Stimulated activated CD4-positive, alpha-beta T cell treated with anti-CD3 and anti-CD28 coated beads, Interleukin-12 subunit alpha, Interleukin-12 subunit beta, amount 100 ng/mL, for 48 hours (primary cell): ENCODE measurements at places on chromosomes 7 and 10.

GRCh38 chr7:16960337-16960965 lies 78.7 kb upstream of the AGR3 start:
- no peak for DNase-seq

DNA sequence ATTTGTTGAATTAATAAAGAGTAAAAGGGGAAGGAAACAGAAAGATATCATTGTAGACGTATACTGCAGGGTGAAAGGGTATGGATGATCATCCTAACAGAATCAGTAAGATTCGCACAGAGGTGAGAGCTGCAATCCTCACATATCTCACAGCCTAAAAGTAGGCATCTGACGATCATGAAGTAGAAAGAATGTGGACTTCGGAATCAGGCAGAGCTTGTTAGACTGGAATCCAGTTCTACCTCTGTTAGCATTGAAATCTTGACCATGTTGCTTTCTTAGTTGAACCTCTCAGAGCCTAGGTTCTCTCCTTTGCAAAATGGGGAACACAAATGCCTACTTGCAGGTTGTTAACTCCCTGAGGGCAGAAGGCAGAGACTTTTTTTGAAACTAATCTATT lies 320.0 kb upstream of the C7orf33 start:
- DNase-seq = no peak

- no peak for DNase-seq
Observed at GRCh38 chr7:157714166-157715070, 377.6 kb downstream of the DNAJB6 start.

GRCh38 chr7:143359771-143360353 lies 2.7 kb downstream of the FAM131B start:
- DNase-seq = no peak

DNA sequence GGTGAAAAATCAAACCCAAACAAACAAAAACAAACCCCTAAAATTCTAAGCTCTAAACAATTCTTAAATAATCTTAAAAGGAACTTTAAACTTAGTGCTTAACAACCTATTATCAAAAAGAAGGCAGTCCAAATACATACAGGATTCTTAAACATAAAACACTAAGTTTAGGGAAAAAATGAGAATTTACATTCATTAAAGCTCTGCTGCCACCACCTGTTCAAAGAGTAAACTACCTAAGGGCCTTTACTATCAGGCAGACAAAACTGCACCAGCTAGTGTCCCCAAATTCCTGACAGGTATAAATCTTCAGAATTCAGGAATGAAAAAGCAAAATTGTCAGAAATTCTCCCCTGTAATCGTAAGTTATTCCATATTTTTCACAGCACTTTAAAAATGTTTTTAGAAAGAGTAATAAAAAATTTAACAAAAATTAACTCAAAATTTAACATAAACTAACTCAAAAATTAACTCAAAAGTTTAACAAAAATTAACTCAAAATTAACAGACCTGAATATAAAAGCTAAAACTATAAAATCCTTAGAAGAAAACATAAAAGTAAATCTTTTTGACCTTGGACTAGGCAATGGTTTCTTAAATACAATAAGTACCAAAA lies 55.1 kb downstream of the PDZD8 start:
- DNase-seq = no peak

- no peak for DNase-seq
Observed at GRCh38 chr10:44948642-44949041, 11.0 kb upstream of the RASSF4 start.

DNA sequence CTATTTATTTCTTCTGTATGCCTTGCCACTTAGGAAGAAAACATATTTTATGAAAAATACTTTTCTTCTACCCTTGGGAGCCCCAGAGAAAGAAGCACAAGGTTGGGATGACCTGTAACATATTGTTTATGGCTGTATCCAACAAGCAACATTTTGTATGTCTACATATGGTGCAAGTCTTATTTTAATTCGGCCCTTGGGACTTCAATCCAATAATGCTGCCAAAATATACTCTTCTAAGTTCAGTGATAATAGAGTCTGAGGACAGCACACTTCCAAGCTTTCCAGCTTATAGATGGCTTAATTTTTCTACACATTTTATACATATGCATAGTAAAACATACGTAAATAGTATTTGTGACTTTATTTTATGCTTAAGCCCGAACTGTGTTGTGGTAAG lies 318.5 kb upstream of the SEMA3A start:
- DNase-seq = no peak

- no peak for DNase-seq
Observed at GRCh38 chr10:6212806-6213205, 10.1 kb downstream of the PFKFB3 start.

GRCh38 chr7:102072636-102073209 lies 213.9 kb upstream of the SH2B2 start:
- no peak for DNase-seq

GRCh38 chr7:29853072-29853471 lies 46.8 kb downstream of the WIPF3 start:
- no peak for DNase-seq

- no peak for DNase-seq
Observed at GRCh38 chr10:131855461-131856401, 45.1 kb upstream of the PPP2R2D start.

- DNase-seq = peak; percentile 13
Observed at GRCh38 chr7:148772297-148773089, 73.8 kb downstream of the CUL1 start.
